KBM-7 (cell line): ENCODE measurements at places on chromosomes 11 and 22.

GRCh38 chr11:107249054-107249453, 208.6 kb downstream of the CWF19L2 start:
- peak; percentile 0 for DNase-seq

- no peak for DNase-seq
These were observed 111.8 kb downstream of the MPPED2 start for GRCh38 chr11:30474151-30474954.

GRCh38 chr11:5153574-5154431, 754 bp downstream of the OR52A1 start:
- peak; percentile 0 for DNase-seq

DNA sequence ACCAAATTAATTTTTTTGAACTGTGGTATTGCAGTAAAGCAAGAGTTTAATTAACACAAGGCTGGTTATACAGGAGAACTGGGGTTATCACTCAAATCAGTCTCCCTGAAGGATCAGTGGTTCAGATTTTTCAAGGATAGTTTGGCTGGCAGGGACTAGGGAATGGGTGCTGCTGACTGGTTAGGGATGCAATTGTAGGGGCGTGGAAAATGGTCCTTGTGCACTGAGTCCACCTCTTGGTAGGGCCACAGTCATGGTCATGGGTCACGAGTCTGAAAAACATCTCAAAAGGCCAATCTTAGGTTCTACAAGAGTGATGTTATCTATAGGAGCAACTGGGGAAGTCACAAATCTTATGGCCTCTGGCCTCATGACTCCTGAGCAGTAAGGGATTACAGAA, 27.9 kb downstream of the MCHR1 start:
- DNase-seq = no peak

- no peak for DNase-seq
These were observed 482.0 kb downstream of the KCNA4 start for GRCh38 chr11:29534836-29535235.

DNA sequence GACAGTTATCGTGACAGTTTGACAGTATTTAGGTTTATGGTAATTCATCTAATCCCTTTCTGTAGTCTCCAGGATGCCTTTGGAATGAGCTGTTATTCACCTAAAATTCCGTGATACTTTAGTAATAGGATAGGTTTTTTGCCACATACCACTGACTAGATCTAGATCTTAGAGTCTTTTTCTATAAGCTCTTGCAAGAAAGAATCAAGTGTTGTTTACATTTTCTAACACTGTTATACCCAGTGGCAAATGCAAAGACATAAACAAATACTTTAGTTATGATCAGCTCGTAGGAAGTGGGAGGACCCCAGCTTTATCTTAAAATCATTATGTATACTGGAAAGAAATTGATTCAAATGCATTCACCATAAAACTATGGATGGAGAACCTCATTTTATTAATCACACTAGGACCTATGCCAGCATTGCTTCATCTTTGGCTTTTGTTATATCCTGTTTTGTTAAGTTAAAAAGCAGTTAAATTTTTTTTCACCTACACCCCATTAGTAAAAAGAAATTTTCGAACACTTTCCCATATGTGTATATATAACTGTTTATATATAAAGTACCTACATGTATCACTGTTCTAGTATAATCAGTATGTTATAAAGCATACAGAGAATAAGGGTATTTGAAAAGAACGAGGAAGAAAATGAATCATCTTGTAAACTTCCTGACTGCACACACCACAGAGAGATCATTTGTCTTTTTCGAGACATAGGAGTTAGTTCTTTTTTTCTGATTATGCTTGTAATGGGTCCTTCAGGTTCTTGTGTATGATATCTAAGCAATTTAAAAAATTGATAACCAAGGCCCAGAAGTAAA, 60.9 kb downstream of the PDHX start:
- no peak for DNase-seq

DNA sequence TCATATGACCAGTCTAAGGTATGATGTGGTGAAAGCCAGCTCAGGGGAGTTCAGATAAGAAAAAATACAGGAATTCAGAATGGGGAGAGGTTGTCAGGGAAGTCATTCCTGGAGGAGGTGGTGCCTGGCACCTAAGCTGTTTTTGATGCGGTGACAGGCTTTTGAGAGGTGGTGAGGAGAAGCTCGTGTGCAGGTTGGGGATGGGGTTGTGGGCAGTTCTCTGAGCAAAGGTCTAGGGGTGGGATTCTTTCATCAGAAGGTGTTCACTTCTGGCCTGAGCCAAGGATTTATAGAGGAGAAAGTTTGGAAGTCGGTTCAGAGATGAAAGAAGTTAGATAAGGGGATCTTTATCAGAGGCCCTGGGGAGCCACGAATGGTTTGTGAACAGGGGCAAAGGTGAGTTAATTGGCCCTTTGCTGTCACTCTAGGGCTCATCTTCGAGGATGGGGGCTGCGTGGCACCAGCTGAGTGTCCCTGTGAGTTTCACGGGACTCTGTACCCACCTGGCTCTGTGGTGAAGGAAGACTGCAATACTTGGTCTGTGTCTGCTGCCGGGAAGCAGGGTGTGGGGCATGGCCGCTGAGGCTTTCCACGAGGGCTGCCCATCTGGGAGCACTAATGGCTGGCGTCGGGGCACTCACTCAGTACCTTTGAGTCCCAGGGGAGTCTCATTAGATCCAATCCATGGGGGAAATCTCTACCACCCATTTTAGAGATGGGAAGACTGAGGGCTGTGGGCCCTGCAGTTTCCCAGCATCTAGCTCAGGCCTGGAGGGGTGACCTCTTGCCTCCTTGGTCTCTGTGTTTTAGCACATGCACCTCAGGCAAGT, 13.4 kb downstream of the OTOG start:
- DNase-seq = no peak

DNA sequence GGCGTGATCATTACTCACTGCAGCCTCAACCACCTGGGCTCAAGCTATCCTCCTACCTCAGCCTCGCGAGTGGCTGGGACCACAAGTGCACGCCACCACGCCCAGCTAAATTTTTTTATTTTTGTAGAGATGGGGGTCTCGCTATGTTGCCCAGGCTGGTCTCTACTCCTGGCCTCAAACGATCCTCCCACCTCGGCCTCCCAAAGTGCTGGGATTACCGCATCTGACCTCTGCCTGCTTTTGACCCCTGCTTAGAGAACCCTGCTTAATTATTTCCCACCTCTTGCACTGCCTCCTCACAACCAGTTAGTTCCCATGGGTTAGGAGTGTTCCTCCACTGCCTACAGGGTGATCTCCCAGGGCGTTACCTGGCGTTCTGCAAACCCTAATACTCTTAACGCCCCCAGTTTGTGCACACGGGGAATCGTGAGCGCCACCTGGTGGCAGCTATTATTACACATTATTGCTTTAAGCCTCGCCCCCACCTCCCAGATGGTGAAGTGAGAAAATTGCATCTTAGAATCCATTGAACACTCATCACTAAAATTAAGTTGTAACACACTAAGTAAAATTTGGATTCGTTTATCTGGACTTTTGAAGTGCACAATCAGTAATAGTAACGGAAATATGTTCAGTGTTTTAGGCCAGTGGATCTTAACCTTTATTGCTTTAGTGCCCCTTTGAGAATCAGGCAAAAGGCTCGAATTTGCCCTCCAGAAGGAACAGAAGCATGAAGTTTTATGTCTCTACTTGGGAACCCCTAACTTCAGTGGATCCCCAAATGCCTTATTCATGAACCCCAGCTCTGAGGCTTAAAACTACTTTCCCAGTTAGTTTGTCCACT, 61.4 kb upstream of the ASPHD2 start:
- DNase-seq = peak; percentile 75

GRCh38 chr22:49715450-49715849, 112.2 kb downstream of the BRD1 start:
- no peak for DNase-seq

GRCh38 chr11:112453601-112454577, 193.2 kb upstream of the PLET1 start:
- DNase-seq = peak; percentile 11

DNA sequence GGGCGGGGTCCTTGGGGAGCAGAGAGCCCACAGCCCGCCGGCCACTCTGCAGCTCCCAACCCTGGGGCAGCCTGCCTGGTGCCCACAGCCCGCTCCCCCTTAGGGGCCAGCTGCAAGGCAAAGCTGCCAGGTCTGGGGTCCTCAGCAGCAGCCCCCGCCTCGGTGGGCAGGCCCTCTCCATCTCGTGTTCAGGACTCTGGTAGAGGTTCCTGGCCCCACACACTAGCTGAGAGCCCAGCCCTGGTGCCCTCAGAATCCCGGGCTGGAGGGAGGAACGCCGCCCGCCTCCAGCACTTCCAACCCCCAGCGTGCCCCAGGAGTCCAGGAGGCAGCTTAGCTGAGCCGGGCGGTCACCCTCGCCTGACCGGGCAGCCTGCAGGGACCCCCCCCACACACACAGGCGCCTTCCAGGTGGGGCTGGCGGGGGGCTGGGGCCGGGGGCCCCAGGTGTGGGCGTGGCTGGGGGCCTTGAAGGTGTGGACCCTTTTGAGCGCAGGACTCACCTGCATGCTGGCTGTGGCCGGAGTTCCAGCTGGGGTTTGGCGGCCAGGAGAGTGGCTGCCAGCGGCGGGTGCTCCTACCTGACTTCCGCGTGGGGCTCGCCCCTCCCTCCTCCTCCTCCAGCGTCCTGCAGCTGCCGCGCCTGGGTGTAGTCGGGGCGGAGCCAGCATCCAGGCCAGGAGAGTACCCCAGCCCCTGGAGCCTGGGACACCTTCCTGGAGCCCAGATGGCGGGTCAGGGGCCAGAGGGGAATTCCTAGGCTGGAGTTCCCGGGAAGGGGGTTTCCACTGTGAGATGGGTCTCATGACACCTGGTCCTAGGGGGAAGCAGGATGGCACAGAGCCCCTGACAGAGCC, at the start of gene ANO9:
Gene ANO9, minus strand, starts transcription at position 594 of the 857 bp plus-strand sequence. Its CDS starts 85 bp downstream, at position 509.
- DNase-seq = no peak

DNA sequence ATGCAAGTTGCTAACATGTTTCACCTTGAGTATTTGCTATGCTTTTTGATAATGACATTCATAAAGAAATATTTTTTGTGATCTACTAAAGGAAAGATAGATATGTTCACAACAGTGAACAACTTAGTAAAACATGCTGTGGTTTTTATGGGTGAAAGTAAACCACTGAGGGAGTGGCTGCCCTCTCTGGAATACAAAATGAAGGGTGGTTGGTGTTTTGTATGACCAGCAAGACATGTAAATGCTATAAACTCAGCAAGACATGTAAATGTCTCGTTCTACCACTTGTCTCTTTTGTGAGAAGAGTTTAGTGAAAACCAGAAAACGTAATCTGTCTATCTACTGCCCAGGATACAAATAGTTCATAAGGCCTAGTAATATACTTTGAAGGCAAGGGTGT, 7.6 kb upstream of the AMPD3 start:
- DNase-seq = no peak

- no peak for DNase-seq
These were observed 74.6 kb upstream of the KCNQ1OT1 start for GRCh38 chr11:2774173-2775082.

DNA sequence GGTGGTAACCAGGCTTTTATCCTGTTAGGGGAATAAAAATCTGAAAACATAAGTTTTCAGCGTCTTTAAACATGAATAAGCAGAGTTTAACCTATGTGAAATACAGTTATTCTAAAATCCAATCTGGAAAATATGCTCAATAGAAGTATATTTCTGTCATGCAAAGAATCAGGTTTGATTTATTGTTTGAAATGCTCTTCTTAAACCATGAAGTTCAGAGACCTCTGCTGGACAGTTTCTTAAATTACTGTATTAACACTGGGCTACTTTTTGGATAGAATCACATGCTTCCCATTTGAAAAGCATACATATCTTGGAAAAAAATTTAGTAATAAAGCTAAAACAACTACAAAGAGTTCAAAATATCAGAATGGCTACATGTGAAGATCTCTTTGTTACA, 25.4 kb downstream of the APIP start:
- DNase-seq = peak; percentile 49

- DNase-seq = no peak
These were observed 625.1 kb upstream of the ANO5 start for GRCh38 chr11:21567645-21568290.
